Stimulated activated CD4-positive, alpha-beta T cell treated with anti-CD3 and anti-CD28 coated beads, Interleukin-12 subunit alpha, Interleukin-12 subunit beta, amount 100 ng/mL, for 48 hours (primary cell): ENCODE measurements at places on chromosomes 12 and 14.
A peak's percentile ranks its signal among the peaks of the same experiment; 100 is the strongest.

DNA sequence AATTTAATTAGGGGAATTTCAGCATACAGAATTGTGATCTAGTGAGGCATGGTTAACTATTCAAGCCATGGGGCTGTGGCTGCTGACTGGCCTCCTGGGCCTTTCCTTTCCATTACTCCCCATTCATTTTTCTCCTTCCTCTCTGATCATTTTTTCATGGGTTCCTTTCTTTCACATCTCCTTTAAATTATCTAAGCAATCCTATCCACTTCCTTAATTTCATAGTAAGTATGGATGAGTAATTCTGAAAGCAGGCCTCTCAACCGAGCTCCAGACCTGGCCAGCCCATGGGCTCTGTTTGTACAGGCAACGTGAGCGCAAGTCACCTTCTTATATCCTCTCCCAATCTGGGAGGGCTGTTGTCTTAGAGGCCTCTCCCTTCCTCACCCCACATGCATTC is 13.4 kb downstream of the CKAP4 start:
- no peak for DNase-seq

DNA sequence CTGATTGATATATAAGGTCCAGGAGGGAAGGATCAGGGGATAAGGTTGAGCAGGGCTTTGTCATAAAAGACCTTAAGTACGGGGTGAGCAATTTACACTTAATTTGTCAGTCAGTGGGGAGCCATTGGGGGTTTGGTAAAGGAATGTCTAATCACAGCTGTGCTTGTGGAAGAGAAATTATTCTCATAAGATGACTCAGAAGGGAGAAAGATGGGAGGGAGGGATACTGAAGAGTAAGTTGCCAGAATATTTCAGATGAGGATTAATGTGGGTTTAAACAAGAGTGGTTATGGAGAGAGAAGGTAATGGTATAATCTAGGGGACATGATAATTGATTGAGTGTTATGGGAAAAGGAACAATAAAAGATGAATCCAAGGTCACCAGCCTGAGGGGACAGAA is 500.1 kb upstream of the CCDC196 start:
- no peak for DNase-seq

DNA sequence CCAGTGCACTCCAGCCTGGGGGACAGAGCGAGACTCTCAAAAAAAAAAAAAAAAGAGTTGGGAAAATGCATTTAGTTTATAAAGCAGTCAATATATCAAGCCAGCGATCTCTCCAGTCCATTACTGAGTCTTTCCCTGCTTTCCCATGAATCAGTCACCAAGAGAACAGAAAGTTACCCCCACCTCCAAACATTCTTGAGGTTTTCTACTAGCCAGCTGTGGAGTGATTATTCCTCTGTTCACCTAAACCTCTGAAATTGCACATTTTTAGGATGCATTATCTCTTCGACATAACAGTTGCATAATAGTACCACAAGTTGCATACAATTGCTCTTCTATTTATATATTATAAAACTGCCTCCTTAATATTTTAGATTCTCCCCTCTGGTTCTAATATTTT is 134.8 kb upstream of the DIO3 start:
- no peak for DNase-seq

DNA sequence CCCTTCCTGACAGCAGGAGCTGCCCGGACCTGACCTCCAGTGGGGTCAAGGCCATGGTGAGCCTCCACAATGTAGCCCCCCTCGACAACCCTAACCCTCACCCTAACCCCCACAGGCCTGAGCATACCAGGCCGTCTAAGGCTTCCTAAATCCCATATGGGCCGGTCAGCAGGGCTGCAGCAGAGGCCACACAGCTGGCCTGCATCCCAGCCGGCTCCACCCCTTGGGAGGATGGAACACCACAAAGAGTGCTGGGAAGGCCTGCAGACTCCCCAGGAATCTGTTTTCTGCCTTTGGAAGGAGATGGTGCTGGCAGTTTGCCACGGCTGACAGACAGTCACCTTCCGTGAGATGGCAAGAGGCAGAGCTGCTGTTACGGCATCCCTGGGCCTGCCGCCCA is 2.8 kb downstream of the TMEM179 start:
- DNase-seq = no peak

DNA sequence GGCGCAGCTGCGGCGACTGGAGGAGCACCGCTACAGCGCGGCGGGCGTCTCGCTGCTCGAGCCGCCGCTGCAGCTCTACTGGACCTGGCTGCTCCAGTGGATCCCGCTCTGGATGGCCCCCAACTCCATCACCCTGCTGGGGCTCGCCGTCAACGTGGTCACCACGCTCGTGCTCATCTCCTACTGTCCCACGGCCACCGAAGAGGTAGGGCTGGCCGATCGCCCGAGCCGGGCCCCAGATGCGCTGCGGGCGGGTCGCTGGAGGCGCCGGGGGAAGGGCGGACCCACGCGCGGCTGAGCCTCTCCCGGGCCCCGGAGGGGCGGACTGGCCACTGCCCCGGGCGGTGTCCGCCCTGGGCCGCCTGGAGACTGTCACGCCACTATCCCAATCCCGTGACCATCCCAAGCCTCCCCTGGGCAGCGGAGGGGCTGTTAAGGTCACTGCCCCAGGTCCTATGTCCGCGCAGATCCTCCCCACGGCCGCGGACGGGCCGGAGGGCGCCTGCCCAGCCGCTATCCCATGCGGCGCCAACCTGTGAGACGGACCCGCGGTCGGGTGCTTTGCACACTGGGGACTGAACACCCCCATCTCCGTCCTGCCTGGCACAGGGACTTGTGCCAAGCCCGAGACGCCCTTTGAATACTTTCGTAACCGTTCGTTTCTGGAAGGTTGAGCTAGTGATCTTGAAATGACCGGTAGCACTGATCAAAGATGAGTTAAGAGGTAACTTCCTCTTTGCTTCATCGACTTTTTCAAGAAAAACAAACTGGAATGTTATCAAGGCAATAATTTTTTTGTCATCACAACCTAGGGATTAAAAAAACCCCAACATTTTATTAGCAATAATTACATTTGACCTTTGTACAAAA is 725 bp downstream of the CHPT1 start:
- DNase-seq = no peak

- DNase-seq = no peak
Observed at GRCh38 chr12:49893753-49894750, 9.6 kb downstream of the FAIM2 start.

DNA sequence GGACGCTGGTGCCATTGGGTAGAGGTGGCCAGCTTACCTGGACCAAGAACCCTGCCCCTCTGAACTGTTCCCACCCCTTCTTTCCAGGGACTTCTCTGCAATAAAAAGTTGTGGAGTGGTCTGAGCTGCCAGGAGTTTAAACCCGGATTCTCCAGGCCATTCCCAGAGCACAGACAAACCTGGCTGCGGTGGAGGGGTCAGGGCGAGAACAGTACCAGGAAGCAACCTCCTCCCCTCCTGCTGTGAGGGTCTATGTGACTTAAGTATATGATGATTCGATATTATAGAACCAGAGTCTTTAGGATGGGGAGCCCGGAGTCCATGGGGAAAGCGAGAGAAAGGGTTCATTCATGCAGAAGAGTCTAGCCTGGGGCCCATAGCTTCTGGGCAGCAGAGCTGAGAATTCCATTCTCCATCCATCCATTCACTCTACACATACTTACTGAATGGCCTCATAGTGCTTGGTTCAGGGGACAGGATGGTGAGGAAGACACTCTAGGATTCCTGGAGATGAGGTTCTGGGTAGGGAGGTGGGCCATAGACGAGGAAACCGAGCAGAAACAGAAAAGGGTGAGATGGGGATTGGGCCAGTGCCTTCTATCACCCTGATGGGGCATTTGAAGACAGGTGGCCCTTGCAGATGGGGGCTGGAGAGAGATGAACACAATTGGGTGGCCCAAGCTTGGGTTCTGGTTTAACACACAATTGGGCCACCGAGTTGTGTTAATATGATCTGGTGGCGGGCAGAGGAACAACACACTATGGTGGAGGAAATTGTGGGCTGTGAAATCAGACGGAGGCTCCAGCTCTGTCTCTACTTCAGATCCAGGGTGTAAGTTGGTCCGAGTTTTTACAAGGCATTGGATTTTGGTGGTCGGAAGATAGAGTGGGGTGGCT is 5.2 kb downstream of the KRT86 start:
- DNase-seq = no peak

- no peak for DNase-seq
Observed at GRCh38 chr14:102517392-102518062, 8.0 kb upstream of the ANKRD9 start.

DNA sequence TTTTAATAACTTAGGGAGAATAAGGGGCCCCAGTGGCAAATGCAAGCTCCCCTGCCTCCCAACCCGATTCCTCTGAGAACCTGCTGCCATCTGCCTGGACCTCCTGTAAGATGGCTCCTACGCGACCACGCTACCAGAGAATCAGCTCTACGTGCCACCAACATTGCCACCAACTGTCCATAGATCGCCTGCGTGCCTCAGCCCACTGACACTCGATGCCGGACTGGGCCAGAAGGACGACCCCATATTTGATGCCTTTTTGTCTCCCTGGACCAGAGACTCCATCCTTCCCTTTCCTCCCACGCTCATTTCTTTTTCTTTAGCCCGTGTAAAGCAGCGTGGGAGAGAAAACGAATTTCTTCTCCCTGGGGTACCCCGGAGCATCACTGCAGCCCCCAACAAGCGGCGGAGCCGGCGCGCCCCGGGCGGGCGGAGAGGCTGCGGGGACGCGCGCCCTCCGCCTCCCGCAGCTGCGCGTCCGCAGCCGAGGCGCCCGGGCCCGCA is 565 bp upstream of the KLHL42 start:
- no peak for DNase-seq

DNA sequence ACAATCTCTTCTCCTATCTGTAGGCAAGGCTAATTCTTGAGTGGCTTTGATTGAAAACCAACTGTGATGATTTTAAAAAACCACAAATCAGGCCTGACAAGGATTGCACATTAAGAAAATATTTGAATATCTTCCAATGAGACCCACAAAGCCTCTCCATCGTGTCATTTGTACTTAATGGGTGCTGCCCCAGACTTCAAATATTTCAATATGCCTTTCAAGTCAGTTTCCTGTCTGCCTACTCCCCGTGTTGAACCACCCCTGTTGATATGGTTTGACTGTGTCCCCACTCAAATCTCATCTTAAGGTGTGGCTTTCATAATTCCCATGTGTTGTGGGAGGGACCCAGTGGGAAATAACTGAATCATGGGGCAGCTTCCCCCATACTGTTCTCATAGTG is 159.7 kb upstream of the EGLN3 start:
- DNase-seq = no peak

- DNase-seq = no peak
Observed at GRCh38 chr14:93464271-93464670, 33.5 kb downstream of the UNC79 start.

GRCh38 chr12:12482959-12483358 is 79.7 kb downstream of the DUSP16 start:
- no peak for DNase-seq

DNA sequence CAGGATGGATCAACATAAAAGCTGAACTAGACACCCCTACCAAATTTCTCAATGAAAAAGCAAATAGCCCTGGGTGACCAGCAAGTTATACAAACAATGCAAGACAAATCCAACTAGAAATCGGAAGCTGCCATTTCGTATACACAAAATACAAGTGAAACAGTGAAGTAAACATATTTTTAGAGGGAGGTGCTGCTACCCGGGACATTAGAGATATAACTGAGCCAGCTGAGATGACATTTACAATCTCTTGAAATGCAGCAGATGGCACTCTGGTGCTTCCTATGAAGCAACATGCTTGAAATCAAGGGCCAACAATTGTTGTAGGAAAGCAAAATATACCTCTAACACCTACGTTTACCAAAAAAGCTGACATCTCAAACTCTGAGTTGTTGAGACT is 25.5 kb downstream of the BDKRB1 start:
- DNase-seq = no peak

GRCh38 chr12:55063291-55063690 is 43.5 kb downstream of the NEUROD4 start:
- no peak for DNase-seq

GRCh38 chr12:51683763-51684357 is 92.8 kb downstream of the SCN8A start:
- DNase-seq = no peak

GRCh38 chr12:8449355-8449859 is 6.4 kb upstream of the CLEC6A start:
- no peak for DNase-seq

- no peak for DNase-seq
Observed at GRCh38 chr12:2039034-2039433, 13.8 kb upstream of the CACNA1C start.

DNA sequence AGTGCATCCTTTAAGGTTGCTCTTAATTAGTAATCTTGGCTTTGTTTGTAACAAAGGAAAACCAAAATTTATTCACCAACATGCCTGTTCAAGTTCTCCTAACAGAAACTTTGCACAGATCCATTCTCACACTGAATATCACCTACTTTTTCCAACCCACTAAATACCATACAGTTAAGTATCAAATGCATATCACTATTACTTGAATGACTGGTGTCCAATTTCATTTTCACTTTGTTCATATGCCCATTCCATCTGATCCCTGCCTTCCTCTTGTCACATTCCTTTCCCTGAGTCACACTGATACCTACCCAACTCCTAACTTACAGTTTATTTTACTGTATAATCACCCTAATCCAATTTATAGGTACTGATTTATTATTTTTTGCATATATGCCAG is 286.4 kb downstream of the NELL2 start:
- DNase-seq = no peak

DNA sequence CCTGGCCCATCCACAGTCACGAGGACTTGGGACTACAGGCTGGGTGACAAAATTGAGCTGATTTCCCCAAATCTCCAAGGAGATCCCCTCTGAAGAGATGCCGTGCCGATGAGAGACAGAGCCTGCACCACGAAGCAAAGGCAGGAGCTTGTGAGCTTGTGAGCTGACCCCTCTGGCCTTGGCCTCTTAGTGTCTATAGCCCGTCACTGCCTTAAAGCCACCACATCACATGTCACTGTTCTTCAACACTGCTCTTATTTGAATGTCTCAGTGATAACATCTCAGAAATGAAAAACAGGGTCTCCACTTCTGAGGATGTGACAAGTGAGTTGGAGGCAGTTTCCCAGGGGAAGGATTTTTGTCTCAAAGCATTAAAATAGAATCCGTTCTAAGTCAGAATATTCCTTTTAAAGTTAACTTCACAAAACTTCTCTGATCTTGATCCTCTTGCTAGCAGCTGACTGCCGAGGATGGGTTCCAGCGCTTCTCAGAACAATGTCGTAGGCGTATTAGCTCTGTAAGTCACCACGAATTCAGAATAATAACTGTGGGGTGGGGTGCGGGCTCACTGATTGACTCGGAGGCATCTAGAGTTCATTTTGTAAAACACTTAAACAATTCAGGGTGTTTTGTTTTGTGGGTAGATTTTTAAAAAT is 37.5 kb downstream of the CHST11 start:
- DNase-seq = peak; percentile 71

DNA sequence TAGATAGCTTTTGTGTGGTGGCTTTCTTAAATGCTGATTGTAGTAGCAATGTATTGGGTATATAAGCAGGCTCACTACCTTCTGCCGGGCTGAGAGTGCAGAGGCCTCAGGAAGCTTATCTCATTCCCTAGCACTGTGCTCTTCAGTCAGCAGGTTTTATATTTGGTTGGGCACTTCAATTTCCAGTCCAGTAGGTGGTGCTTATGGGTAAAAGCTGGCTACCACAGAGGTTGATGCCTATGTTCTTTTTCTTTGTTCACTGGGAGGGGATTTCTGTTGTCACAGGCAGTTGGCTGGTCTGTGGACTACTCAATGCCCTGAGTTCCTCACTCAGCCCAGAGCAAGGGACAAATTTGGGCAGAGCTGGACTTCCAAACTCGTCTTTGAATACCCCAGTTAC is 43.0 kb upstream of the GLIPR1 start:
- DNase-seq = no peak
